Fibroblast of skin of left biceps (primary cell): ENCODE measurements at places on chromosomes 5 and 9.

DNA sequence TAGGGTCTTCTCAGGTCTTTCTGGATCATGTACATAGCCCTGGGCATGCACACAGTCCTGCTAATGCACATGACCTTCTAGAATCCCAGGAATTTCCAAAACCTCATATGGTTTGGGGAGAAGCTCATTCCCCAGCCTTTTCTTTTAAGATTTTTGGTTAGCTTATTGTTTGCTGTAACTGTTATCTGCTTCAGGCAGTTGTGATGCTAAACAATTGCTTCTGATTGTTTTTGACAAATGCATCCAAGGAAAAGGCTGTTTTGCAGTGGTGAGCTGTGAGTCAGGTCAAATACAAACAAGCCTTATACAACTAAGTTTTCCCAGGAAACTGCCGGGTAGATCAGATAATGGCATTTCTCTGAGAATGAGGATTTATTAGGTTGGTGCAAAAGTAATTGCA lies 32.7 kb downstream of the SMC5 start:
- DNase-seq: no peak

GRCh38 chr9:126377536-126377935 lies 50.9 kb downstream of the MVB12B start:
- no peak for DNase-seq

DNA sequence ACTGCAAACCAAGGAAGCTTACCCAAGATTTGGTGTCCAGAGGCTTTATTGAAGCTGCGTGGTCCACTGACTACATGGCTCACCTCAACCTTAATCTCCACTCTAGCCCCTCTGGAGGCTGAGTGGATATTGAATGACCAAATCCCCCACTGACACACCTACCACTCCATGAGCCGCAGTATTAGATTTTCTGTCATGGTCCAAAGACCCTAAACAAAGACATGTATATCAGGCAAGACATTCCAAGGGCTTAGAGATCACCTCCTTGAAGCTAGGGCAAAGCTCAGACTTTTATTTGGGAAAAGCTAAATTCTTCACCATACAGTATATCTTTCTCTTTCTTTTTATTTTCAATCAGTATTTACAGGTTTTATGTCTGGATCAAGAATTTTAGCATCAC lies 346.2 kb upstream of the CTNND2 start:
- no peak for DNase-seq

- DNase-seq: no peak
These were observed 346.9 kb downstream of the KDM4C start for GRCh38 chr9:7104625-7105024.

GRCh38 chr9:90941661-90942060 lies 140.0 kb downstream of the SYK start:
- no peak for DNase-seq

GRCh38 chr5:107820429-107820828 lies 149.7 kb upstream of the EFNA5 start:
- DNase-seq: peak; percentile 18
